HFFc6 (cell line): ENCODE measurements at places on chromosomes 1 and 21. TPM values are rescaled to one million over a fixed set of nuclear protein-coding genes. Genes with fewer than 3 reads are reported as not detected.

GGPS1 gene
- 23.5 to 28.4 TPM (median 26.5 TPM) in 3 replicates for total RNA-seq

TCHHL1 gene
- total RNA-seq: not detected in 2 replicates

C1orf56 gene
- total RNA-seq: 3.0 to 3.9 TPM (median 3.4 TPM) in 3 replicates

KRTAP19-3 gene
- total RNA-seq: not detected in 3 replicates

MYCL gene
- total RNA-seq: 0.21 to 0.45 TPM (median 0.27 TPM) in 3 replicates

DNA sequence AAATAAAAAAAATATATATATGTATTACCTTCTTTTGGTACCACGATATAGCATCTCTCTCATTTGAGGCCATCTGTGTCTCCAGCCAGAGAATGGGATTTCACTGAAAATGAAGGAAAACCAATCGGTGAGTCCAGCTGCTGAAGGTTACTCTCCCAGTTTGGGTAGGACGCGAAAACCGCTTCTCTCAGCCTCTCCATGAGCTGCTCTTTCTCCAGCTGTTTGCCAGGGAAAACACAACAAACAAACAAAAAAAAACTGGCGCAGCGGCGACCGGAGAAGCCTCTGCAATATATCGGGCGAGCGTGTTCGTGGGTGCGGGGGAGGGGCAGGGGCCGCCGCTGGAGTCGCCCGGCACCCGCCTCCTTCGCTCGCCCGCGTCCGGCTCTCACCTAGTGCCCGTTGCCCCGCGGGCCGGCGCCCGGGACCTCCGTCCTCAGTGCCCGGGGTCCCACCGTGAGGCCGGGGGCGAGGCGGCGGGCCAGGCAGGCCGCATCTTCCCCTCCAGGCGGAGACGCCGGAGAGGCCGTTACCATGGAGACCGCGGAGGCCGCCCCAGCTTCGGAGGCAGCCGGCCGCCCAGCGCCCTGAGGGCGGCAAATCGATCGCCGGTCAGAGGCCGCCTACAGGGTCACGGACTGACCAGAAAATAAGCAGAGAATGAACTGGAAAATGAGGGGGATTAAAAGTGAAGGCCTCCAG is 504 bp downstream of the PHTF1 start:
- H3K36me3 ChIP-seq: peaks cover 12% of the 10 kb centered on the region; the same call in 1 of the 2 replicates
- H3K4me3 ChIP-seq: peak overlapping the region; percentile 96
- peaks cover 3% of the 10 kb centered on the region for H3K27me3 ChIP-seq
- peaks cover 33% of the 10 kb centered on the region for H3K4me1 ChIP-seq

DNA sequence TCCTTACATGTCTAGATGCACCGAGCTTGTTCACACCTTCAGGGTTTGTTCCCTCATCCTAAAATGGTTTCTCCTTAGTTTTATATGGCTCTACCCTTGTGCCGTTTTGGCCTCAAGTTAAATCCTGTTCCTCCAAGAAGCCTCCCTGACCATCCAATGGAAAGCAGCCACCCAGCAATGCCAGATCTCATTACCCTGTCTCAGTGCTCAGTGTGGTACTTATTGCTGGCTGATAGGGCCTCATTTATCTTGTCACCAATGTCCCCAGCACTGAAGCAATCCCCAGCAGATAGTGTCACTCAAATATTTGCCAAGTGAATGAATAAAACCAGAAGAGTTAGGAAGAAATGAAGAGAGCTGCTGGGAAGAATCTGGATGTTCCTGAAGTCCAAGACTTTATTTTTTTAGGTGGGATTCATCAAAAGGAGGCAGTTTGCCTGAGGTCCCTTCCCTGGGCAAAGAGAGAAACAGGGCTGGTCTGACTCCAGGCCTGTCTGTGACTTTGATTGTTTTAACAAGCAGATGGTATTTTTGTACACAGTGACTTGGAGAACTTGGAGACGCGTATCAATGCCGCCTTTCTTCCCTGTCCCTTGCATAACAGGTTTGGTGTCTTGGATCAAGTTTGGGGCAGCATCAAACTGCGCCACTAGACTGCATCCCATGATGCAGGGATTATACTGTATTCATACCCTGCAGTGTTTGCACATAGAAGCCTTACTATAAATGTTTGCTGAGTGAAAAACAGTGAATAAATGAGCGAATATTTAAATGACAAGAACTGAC is 221.2 kb downstream of the DISC1 start:
- H3K4me1 ChIP-seq: peaks cover 7% of the 10 kb centered on the region

DNA sequence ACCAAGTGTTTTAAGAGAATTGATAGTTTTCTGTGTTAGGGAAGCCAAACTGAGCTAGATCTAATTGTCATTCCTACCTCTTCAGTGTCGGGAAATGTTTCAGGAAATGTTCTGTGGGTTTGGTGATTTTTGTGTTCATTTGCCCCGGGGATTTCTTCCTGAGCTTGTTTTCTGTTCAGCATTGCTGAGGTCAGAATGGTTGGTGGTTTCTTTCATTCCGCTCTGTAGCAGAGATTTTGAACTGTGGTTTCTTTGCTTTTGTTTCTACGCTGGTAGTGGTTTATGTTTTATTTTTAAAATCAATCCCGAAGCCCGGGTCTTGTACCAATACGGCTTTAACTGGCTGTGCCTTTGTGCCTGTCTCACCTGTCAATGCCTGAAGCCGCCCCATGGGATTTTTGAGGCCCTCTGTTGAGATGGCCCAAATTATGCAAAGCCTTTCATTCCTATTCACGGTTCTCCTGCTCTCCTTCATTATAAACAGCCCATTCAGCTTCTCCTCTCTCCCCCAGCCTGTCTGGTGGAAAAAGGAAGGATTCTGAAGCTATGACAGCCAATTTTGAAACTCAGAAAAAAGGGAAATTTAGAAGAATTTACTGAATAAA is 417.2 kb upstream of the KAZN start:
- H3K27ac ChIP-seq: no peak overlapping the region
- H3K27me3 ChIP-seq: peaks cover 2% of the 10 kb centered on the region; the same call in 1 of the 2 replicates
- no peak for DNase-seq
- no peaks in the 10 kb centered on the region; the same call in 1 of the 2 replicates for H3K36me3 ChIP-seq
- H3K4me1 ChIP-seq: no peaks in the 10 kb centered on the region

DNA sequence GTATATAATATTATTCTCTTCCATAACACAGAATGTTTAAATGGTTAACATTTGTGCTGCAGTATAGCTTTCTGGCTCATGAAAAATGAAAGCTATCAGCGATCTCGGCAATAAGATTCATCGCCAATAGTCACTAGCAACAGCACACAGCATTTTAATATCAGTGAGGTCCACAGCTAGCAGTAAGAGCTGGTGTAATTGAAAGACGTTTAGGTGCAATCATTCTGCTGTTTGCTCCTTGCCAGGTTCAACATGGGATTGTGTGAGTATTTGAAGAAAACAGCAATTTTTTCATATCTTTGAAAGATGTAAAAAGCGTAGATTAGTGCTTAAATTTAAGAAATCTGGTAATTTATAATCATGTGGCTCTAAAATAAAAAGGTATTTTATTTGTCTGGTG is 20.1 kb downstream of the PRKACB start:
- peaks cover 42% of the 10 kb centered on the region for H3K4me1 ChIP-seq
- no peak for DNase-seq
- H3K27ac ChIP-seq: peak overlapping the region; percentile 53; the same call in 1 of the 2 replicates
- peaks cover 4% of the 10 kb centered on the region; the same call in 1 of the 2 replicates for H3K36me3 ChIP-seq
- H3K27me3 ChIP-seq: no peaks in the 10 kb centered on the region

DNA sequence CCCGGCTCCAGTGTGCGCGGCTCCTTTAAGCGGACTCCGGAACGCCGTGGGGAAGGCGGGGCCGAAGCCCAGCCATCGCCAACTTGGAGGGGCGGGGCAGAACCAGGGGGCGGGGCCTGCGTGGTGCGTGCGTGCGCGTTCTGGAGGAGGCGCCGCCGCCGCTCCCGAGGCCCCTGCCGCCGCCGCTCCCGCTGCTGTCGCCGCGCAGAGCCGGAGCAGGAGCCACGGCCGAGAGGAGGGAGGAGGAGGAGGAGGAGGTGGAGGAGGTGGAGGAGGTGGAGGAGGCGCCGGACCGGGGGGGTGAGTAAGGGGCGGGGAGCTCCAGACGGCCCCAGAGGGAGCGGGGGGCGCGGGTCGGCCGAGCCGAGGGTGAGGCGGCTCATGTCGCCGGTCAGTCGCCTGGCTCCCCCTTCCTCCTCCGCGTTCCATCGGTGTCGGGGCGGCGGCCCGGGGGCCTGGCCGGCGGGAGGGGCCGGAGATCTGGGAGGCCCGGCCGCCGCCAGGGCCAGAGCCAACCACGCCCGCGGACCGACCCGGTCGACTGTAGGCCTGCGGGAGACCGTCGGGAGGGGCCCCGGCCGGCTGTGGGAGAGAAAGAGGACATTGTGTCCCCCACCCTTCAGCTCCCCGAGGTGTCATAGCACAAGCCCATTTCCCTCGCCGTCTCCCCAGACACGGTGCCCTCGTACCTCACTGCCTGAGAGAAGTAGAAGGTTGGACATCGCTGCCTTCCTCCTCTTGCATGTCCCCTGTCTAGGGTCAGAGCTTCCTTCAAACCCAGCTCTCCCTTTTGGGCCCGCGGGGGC is at the start of gene RAP1A:
Gene RAP1A (plus strand): TSS at position 155 of the 806 bp plus-strand sequence. CDS start 71,572 bp downstream, outside the sequence.
- no peaks in the 10 kb centered on the region for H3K27me3 ChIP-seq
- DNase-seq: peak; percentile 85
- peaks cover 42% of the 10 kb centered on the region for H3K4me1 ChIP-seq
- peaks cover 10% of the 10 kb centered on the region; the same call in 1 of the 2 replicates for H3K36me3 ChIP-seq

- H3K4me3 ChIP-seq: no peak overlapping the region
- peaks cover 10% of the 10 kb centered on the region for H3K36me3 ChIP-seq
- H3K27me3 ChIP-seq: peaks cover 10% of the 10 kb centered on the region
These were observed 58.5 kb downstream of the SLC66A1 start for GRCh38 chr1:19370453-19371170.

GRCh38 chr1:107842241-107842640 is 122.7 kb downstream of the VAV3 start:
- DNase-seq: no peak
- no peaks in the 10 kb centered on the region for H3K36me3 ChIP-seq
- no peak overlapping the region for H3K4me3 ChIP-seq
- H3K27ac ChIP-seq: no peak overlapping the region

GRCh38 chr1:171257607-171258076 is 9.3 kb downstream of the FMO1 start:
- peaks cover 7% of the 10 kb centered on the region; the same call in 1 of the 2 replicates for H3K27me3 ChIP-seq
- H3K27ac ChIP-seq: no peak overlapping the region
- H3K4me3 ChIP-seq: no peak overlapping the region
- H3K4me1 ChIP-seq: peaks cover 25% of the 10 kb centered on the region

DNA sequence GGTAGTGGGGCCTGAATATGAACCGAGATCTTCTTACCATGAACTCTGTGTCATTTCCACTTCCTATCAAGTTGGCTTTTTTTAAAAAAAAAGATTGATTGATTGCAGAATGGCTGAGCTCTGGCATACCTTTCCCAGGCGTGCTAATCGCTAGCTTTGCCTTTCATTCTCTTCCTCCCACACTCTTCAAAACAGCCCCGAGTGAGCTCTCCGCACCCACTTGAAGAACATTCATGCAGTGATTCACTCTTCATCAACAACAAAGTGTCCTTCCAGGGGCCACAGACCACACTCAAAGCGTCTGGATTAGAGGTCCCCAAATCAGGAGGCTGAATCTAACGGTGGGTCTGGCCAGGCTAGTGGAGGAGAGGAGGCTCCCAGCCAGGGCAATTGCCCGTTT is 96.3 kb upstream of the GALNT2 start:
- no peaks in the 10 kb centered on the region for H3K36me3 ChIP-seq
- no peak overlapping the region for H3K27ac ChIP-seq
- H3K4me1 ChIP-seq: no peaks in the 10 kb centered on the region
- H3K4me3 ChIP-seq: no peak overlapping the region
- no peaks in the 10 kb centered on the region; the same call in none of the 2 replicates for H3K27me3 ChIP-seq

DNA sequence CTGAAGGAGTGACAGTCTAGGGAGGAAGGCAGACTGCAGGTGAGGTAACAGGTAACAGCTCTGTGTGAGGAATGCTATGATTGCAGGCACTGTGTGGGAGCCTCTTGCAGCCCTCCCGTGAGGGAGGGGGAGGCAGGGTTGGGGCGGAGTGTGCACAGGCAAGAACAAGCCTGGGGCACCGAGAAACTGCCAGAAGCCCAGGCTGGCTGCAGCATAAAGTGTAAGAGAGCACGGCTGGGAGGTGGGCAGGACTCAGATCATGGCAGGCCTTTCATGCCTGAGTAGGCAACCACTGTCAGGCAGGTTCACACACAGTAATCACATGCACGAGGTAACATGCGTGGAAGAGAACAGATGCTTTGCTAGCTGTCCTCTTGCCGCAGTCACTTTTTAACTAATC is 11.3 kb upstream of the RHEX start:
- DNase-seq: no peak
- peaks cover 42% of the 10 kb centered on the region for H3K27me3 ChIP-seq
- H3K4me3 ChIP-seq: no peak overlapping the region
- H3K4me1 ChIP-seq: no peaks in the 10 kb centered on the region
- no peaks in the 10 kb centered on the region for H3K36me3 ChIP-seq

GRCh38 chr1:5827516-5827915 is 164.7 kb downstream of the NPHP4 start:
- no peak for DNase-seq
- H3K4me3 ChIP-seq: no peak overlapping the region
- no peaks in the 10 kb centered on the region for H3K36me3 ChIP-seq
- H3K27ac ChIP-seq: no peak overlapping the region
- H3K4me1 ChIP-seq: no peaks in the 10 kb centered on the region

DNA sequence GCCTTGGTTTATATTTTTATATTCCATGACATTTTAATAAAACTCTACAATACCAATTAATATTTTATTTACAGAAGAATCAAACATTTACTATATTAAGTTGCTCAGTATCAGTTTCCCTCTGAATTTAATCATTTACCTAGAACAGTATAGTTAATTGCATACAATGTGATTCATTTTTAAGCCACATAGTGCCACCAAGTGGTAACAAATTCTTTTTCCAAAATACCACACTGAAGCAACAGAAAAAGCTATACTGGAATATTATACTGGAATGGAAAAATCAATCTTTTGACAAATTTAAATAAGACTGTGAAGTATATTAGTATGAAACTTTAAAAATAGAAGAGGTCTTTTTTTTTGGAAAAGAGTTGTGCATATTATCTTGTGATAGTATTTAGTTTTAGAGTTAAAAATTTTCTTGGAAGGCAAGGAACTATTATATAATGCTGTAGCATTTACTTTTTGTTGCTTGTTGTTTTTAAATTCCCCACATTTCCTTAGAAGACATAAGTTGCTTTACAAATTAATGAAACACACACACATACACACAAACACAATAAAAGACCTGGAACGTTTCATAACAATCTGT is 57.3 kb downstream of the ZNF644 start:
- H3K4me1 ChIP-seq: peaks cover 38% of the 10 kb centered on the region
- DNase-seq: peak; percentile 21
- no peaks in the 10 kb centered on the region for H3K36me3 ChIP-seq
- no peak overlapping the region for H3K4me3 ChIP-seq
- no peak overlapping the region for H3K27ac ChIP-seq

DNA sequence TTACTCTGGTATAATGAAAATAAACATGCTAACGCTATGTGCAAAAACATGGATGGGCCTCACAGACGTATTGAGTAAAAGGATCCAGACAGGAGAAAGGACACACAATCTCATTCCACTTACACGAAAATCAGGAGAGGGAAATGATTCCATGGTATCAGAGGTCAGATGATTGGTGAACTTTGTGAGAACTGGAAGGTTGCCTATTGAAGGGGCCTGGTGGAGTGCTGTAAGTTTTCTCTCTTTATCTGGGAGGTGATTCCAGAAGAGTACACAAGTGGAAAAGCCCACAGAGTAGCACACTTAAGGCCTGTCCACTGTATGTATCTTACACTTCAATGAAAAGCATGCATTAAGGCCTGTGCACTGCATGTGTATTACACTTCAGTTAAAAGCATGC is 9.6 kb downstream of the GSTM2 start:
- no peak overlapping the region for H3K27ac ChIP-seq
- H3K4me1 ChIP-seq: peaks cover 14% of the 10 kb centered on the region
- peaks cover 5% of the 10 kb centered on the region; the same call in 1 of the 2 replicates for H3K36me3 ChIP-seq
- DNase-seq: no peak
- H3K4me3 ChIP-seq: no peak overlapping the region

- H3K4me1 ChIP-seq: peaks cover 63% of the 10 kb centered on the region
- peak; percentile 3 for DNase-seq
- peak overlapping the region; percentile 93 for H3K27ac ChIP-seq
- peak overlapping the region; percentile 75 for H3K4me3 ChIP-seq
- H3K27me3 ChIP-seq: no peaks in the 10 kb centered on the region
These were observed 125.2 kb downstream of the MAST2 start for GRCh38 chr1:45928486-45929205.
